ENCODE measurements at places on chromosomes 6 and 20. TPM values are rescaled to one million over a fixed set of nuclear protein-coding genes. Genes with fewer than 3 reads are reported as not detected.

DNA sequence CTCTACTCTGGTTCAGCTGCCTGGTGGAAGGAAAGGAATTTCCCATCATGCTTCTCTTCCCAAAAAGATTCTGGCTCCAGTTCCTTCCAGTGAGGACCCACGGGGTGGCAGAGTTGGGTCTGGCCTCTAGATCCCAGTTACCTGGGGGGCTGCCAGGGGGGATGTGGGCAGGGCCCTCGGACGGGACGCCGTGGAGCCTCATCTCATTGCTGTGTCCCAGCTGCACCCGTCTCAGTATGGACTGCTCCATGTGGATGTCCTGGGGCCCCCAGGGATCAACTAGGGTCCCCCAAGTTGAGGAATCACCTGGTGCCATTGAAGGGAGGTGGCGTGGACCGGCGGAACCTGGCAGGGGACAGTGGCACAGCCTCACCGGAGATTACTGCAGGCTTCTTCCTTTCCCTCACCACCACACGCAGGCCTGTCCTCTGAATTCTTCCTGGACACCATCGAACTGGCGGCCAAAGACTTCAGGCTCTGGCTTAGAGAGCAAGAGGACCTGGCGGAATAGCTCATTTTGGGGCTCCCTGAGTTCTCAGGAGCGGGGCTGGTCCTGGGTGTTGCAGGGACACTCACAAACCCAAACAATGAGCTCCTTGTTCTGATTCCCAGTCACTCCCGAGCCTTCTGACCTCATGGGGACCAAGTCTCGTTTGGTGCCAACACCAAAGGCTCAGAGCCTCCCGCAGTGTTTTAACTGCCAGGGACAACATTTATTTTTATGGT is 8.5 kb downstream of the ZBP1 start:
- H3K36me3 ChIP-seq, result no peaks in the 10 kb centered on the region
- H3K4me3 ChIP-seq, result no peak overlapping the region
- H3K27ac ChIP-seq, result no peak overlapping the region
- H3K27me3 ChIP-seq, result no peaks in the 10 kb centered on the region

DNA sequence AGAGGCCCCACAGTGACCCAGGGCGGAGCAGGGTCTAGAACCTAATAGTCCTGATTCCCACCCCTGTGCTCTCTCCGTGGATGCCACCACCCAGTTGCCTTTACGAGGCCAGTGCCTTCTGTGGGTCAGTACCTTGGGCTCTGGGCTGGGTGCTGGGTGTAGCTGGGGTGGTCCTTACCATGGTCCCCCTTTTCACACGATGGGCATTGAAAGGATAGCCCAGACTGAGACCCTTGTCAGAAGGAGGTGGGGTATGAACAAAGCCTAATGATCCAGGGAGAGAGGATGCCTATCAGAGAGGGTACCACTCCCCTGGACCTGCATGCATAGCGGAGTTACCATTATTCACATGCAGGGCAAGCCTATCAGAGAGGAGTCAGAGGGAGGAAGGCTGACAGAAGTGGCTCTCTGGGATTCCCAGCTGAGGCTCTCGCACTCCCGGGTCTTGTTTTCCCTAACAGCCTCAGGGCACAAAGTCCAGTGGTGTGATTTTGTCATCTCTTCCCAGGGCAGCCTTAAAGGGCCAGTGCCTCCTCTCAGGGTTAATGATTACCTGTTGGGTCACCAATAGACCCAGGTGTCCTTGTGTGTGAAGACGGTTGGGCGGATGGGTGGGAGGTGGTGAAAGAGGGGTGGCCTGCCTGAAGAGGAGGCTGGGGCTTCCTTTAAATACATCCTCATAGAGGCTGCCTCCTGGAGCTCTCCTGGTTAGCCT is 36.2 kb downstream of the VEGFA start:
- no peaks in the 10 kb centered on the region for H3K27me3 ChIP-seq
- H3K27ac ChIP-seq, result no peak overlapping the region
- no peak overlapping the region for H3K4me3 ChIP-seq
- H3K36me3 ChIP-seq, result no peaks in the 10 kb centered on the region
- DNase-seq, result no peak

GRCh38 chr6:36717231-36717825 is 19.7 kb downstream of the RAB44 start:
- no peaks in the 10 kb centered on the region for H3K36me3 ChIP-seq
- H3K27ac ChIP-seq, result no peak overlapping the region
- H3K4me1 ChIP-seq, result no peaks in the 10 kb centered on the region
- no peak overlapping the region for H3K4me3 ChIP-seq

DNA sequence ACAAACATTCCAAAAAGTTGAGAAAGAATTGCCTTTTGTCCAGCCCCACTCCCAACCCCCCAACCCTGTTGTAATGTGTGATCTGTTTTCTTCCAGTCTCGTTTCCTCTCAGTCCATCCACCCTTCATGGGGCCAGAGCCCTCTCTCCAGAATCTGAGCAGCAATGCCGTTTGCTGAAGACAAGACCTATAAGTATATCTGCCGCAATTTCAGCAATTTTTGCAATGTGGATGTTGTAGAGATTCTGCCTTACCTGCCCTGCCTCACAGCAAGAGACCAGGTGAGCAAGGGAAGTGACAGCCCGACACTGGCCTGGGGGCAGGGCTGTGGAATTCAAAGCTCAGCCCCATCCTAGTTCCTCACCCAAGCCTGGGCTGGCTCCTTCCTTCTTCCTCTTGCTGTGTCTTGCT is 7.8 kb downstream of the MAVS start:
- no peak overlapping the region for H3K4me3 ChIP-seq
- no peaks in the 10 kb centered on the region for H3K4me1 ChIP-seq
- no peak overlapping the region for H3K27ac ChIP-seq
- DNase-seq, result no peak
- H3K27me3 ChIP-seq, result no peaks in the 10 kb centered on the region

- no peaks in the 10 kb centered on the region for H3K27me3 ChIP-seq
- H3K27ac ChIP-seq, result no peak overlapping the region
- no peak overlapping the region for H3K4me3 ChIP-seq
- no peaks in the 10 kb centered on the region for H3K36me3 ChIP-seq
- DNase-seq, result no peak
Measured at GRCh38 chr6:83758533-83758932, 49.6 kb upstream of the SNAP91 start.

DNA sequence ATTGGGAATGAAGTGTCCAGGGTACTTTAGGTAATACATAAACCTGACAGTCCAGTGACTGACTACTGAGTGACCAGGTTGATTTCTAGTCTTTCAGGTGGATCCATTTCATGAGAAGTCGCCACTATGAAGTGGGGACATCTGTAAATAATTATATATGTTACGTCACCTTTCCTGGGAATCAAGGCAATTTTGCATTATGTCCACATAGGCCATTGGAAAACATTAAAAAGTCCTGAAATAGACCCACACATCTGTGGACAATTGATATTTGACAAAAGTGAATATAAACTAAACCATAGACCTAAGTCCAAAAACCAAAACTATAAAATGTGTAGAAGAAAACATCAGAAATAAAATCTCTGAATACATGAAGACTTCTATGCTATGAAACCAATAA is 231.5 kb downstream of the C6orf118 start:
- H3K4me1 ChIP-seq, result no peaks in the 10 kb centered on the region
- H3K27ac ChIP-seq, result no peak overlapping the region
- H3K36me3 ChIP-seq, result no peaks in the 10 kb centered on the region
- no peak for DNase-seq
- H3K27me3 ChIP-seq, result no peaks in the 10 kb centered on the region

DNA sequence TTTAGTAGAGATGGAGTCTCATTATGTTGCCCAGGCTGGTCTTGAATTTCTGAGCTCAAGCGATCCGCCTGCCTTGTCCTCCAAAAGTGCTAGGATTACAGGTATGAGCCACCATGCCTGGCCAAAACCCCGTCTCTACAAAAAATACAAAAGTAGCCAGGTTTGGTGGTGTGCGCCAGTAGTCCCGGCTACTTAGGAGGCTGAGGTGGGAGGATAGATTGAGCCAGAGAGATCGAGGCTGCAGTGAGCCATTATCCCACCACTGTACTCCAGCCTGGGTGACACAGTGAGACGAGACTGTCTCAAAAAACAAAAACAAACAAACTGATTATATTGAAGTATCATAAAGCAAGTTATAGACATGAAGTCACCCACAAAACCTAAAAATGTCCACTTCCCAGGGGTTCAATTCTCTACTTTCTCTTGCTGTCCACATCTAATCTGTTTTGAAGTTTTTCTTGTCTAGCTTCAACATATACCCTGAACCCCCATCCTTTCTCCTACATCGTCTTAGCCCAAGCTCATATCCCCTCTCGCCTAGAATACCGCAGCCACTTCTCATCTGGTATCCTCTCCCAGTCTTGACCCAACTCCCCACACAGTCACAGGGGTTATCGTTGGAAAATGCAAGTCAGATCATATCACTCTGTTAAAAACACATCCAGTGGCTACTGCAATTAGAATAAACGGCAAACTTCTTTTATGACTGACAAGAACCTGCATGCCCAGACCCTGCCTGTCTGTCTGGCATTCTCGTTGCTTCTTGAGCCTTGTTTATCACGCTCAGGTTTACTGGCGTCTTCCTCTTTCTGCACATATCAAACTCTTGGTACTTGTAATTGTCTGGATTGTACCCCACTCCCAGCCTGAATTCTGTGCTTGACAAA is 20.1 kb upstream of the NCOA3 start:
- no peak overlapping the region for H3K4me3 ChIP-seq
- no peaks in the 10 kb centered on the region for H3K36me3 ChIP-seq
- no peaks in the 10 kb centered on the region for H3K27me3 ChIP-seq
- no peak overlapping the region for H3K27ac ChIP-seq

- no peak overlapping the region for H3K27ac ChIP-seq
- DNase-seq, result no peak
- H3K4me3 ChIP-seq, result no peak overlapping the region
- H3K27me3 ChIP-seq, result peaks cover 51% of the 10 kb centered on the region
Measured at GRCh38 chr6:10883312-10884244, 1.7 kb upstream of the GCM2 start.

DNA sequence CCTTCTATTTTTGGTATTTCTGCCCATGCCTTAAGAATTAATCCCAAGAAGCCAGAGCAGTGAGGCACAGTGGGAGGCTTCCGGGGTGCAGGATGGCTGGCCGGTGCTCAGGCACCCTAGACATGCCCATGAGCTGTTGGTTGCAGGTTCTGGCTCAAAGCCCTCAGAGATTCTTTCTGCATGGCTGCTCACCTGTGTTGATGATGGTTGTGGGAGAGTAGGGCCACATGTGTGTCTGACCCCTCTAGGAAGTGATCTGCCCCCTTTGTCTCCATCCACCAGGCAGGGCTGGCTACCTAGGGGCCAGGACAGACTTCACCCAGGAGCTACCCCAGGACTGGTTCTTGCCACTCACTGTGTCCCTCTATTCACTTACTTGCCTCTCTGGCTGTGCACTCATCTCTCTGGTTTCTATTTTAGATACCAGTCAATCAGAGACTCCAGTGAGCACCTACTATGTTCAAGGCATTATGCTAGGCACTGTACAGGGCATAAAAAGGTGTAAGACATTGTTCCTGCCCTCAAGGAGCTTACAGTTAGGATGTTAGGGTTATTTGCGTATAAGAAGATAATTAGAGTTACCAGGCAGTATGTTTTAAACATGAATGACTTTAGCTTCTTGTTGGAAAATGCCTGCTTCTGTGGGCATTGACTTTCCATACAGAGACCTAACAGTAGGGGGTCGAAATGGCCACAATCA is 16.8 kb downstream of the CD83 start:
- DNase-seq, result no peak
- H3K36me3 ChIP-seq, result no peaks in the 10 kb centered on the region
- H3K27me3 ChIP-seq, result no peaks in the 10 kb centered on the region
- H3K4me3 ChIP-seq, result no peak overlapping the region

DNA sequence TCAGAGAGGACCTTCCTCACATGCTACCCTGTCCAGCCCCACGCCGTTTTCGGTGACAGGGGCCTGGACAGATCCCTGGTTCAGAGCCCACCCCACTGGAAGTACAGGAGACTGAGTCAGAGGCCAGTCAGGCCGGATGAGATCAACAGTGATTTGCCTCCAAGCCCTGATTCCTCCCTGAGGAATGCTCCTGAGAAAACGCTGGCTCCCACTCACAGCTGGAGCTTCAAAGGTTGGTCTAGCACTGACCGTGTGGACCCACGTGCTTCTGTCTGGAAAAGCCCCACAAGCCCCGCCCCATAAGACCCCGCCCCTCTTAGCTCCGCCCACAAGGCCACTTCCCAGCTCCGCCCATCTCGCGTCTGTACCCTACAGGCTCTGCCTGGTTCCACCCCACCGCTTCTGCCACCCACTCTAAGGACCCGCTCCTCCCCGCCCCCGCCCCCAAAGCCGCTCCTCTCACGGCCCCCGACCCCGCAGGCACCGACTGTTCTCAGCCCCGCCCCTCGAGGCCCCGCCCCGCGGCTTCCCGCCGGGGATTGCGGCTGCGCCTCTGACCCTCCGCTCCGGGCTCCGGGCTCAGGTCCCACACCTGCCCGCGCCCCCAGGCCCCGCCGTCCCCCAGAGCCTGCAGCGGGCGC is 64.9 kb upstream of the BHLHE23 start:
- no peaks in the 10 kb centered on the region for H3K36me3 ChIP-seq
- peaks cover 13% of the 10 kb centered on the region for H3K27me3 ChIP-seq
- H3K27ac ChIP-seq, result no peak overlapping the region
- no peak overlapping the region for H3K4me3 ChIP-seq
- H3K4me1 ChIP-seq, result no peaks in the 10 kb centered on the region

DNA sequence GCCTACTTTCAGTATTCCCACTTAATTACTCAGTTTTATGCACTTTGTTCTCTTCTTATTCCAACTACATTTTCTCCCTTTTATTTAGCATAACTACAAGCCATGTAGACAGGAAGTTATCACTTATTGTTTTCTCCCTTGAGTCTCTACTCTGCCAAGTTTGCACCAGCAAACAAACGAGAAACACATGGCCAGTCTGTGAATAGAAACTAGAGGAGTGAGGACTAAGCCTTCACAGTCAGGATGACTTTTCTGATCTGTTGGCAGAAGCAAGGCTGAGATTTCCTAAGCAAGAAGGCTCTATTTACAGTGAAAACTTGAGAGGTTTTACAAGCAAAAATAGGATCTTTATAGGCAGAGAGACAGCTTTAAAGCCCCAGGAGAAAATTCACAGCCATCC is 69.8 kb upstream of the TINAG start:
- no peaks in the 10 kb centered on the region for H3K36me3 ChIP-seq
- H3K4me3 ChIP-seq, result no peak overlapping the region
- no peak overlapping the region for H3K27ac ChIP-seq
- H3K4me1 ChIP-seq, result no peaks in the 10 kb centered on the region

DNA sequence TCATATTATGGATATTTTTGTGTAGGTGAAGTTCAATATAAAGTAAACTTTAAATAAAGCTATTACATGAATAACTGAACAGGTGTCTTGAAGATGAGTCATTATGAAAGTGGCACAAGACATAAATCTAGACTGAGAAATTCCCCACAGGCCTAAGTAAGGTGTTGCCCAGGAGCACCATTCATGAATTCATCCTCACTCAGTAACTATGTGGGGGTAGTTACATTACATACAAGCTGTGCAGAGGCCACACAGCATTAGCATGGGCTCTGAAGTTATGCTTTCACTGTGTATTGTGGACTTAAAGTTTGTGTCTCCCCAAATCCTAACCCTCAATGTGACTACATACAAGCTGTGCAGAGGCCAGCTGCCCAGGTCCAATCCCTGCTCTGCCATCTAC is 65.9 kb downstream of the BCAS1 start:
- no peaks in the 10 kb centered on the region for H3K36me3 ChIP-seq
- no peaks in the 10 kb centered on the region for H3K4me1 ChIP-seq
- DNase-seq, result no peak
- no peaks in the 10 kb centered on the region for H3K27me3 ChIP-seq

The FAM209A gene
- 0.54 TPM for total RNA-seq

The SLC22A7 gene
- not detected for total RNA-seq

The CENPQ gene
- 2.4 TPM for total RNA-seq

The PHACTR1 gene
- 4.9 TPM for total RNA-seq

The FOXF2 gene
- 1.6 TPM for total RNA-seq

The NRSN1 gene
- not detected for total RNA-seq

The C4B gene
- total RNA-seq, result 233 TPM

The CCN6 gene
- 0.33 TPM for total RNA-seq

Measured in thyroid gland (tissue), 4 donors.